Activated gamma-delta T cell (primary cell): ENCODE measurements at places on chromosomes 5 and 9.

- no peak for DNase-seq
These were observed 8.7 kb upstream of the NDUFB6 start for GRCh38 chr9:32581512-32582143.

GRCh38 chr5:35182486-35182885 is 47.8 kb downstream of the PRLR start:
- no peak for DNase-seq

DNA sequence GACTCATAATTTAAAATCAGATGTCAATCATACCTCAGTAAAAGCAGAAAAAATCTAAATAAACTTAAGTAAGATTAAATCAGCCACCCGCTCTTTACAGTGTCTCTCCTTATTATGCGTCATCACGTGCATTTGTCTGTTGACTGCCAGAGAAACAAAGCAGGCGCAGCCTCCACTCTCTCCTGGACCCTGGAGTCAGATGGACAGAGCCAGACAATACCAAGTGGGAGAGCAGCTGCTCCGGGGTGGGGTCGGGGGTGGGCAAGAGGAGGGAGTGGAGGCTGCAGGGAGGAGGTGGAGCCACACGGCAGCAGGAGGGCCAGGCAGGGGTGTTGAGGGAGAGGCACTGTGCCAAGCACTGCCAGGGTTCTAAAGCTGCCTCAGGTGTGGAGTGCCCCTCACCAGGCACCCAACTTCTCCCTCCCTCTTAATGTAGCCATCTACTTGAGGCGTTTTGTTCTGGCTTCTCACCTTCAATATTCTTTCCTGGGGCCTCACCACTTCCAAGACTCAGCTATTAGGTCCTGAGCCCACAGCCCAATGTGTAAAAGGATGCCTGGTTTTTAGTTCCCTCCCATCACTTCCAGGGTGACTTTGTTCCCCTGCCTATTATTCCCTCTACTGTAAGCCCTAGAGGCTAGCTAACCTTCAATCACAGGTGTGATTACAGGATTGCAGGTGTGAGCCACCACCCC is 96.3 kb downstream of the GLDC start:
- no peak for DNase-seq

DNA sequence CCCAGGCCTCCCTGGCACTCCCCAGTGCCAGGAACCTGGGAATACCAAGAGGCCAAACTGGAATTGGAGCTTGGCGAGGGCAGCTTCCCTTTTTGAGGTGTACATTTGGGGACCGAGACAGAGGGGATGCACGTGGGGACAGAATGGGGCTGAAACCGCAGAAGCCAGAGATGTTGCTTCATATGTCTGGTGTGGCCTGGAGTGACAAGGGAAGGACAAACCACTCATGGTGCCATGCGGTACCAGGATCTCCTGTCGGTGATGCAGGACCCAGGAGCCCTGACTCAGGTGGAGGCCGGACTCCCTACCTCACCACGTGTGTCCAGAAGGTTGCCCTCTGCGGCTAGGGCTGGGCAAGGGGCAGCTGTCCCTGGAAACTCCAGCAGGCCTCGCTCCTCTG is 4.0 kb upstream of the CSF2 start:
- DNase-seq, result no peak

DNA sequence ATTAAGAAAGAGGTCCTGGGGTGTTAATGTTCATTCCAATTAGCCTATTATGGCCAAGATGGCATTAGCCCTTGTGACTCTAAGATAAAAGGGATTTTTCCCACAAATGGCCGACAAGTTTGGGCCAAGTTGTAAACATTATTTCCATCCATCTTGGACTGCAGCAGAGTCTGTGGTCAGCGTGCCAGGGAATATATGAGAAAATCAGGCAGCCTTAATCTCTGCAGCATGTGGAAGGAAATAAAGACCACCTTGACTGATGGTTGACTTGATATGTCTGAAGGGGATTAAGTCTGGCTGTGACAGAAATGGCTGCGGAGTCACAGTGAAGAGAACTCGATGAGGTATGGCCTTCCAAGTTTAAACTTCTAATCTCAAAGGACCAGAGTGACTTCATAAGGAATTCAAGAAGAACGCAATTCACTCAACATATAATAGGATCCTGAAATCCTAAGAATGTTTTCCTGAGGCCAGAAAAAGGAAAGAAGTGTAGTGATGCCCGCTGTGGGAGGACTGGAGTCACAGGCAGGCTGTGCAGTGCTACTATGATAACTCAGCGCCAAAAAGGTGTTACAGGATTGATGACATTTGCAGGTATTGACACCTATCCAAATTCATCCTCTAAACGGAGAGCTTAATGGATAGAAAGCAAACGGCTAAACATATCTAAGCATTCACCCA is 287.1 kb downstream of the SEC61B start:
- DNase-seq, result no peak

DNA sequence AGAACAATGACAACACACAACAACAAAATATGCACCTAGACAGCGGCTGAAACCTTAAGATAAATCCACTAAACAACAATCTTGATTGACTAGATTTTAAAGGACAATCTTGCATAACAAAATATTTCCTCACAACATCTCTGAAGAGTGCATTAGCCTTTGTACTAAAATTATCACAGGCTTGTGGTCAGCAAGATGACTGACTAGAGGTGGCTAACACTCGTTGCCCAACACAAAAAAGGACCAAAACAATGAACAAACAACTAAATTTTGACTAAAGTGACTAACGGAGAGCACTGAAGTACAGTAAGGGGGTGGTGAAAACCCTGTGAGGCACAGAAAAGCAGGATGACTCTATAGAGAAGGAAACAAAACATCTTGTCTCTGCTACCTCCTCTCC is 183.9 kb downstream of the BRINP1 start:
- no peak for DNase-seq

- no peak for DNase-seq
These were observed 387.9 kb downstream of the MAT2B start for GRCh38 chr5:163893281-163893680.

- no peak for DNase-seq
These were observed 216.0 kb downstream of the GABRG2 start for GRCh38 chr5:162283609-162284008.

- DNase-seq, result no peak
These were observed 1.7 kb downstream of the TLE1 start for GRCh38 chr9:81687521-81688261.

- DNase-seq, result no peak
These were observed 37.7 kb downstream of the UBAP2 start for GRCh38 chr9:34010979-34011378.

DNA sequence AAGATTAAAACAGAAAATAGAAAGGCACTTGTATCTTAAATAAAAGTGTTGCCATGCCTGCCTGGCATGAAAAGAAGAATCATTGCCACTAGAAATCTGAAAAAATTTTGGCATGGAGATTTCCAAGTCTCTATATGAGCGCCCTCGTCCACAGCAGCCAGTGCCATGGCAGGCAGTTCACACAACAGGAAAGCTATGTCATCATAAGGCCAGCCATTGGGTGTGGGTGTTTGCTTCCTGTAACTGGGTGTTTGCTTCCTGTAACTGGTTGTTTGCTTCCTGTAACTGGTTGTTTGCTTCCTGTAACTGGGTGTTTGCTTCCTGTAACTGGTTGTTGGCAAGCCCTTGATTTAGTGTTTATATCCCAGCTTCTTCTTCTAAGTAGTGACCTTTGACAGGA is 446.7 kb downstream of the IRX1 start:
- DNase-seq, result no peak

DNA sequence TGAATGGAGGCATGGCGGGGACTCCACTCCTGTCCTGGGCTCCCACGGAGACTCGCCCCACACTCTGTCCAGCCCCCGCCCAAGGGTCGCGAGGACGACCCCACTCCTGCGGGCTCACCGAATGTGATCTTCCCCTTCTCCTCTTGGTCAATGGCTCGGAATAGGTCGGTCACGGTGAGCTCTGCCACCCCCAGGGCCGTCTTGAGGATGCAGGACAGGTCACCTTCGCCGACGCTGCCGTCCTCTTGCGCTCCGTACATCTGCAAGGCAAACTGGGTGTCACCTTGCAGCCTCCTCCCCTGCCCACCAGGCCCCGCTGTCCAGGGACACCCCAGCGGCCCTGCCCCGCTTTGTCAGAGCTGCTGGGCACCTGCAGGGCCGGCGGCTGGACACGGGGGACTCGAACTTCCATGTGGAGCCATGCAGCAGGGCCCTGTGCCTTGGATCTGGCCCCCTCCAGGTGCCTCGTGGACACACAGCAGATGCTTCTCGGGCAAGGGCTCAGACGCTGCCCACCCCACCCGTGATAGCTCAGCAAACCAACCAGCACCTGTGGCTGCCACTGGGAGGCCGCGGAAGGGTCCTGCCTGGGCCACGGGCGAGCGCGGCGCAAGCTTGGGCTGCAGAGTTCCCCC is 21.5 kb upstream of the SLC6A3 start:
- DNase-seq, result no peak

DNA sequence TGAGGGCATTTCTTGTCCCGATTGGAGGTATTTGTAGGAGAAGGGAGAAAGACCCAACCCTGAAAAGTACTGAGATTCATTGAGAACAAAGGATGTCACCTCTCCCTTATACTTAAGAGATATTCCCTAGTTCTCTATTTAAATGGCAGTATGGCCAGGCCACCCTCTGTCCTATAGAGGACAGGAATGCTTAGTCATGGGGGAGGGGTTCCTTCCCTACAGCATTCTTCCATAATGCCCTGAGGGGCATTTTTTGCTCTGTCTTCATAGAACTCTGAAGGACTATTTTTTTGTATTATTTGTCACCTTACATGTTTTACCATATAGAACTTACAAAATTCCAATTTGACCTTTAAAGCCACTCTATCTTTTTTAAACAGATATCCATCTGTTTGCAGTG is 176.3 kb downstream of the TMEM161B start:
- DNase-seq, result no peak

GRCh38 chr5:109748546-109748945 is 58.8 kb downstream of the MAN2A1 start:
- no peak for DNase-seq

DNA sequence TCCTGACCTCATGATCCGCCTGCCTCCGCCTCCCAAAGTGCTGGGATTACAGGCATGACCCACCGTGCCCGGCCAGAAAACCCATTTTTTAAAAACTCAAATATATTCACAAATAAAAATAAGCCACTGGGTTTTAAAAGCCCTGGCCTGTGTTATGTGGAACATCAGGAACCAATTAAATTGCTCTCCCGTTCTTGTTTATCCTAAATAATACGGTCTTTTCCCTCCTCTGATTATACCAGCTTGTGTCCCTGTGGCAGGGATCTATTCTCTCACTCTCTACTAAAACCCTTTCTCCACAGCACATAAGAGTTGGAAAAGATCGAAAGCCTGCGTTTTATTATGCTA is 30.1 kb upstream of the LPAR1 start:
- no peak for DNase-seq

GRCh38 chr5:115398719-115399118 is 102.3 kb upstream of the CCDC112 start:
- no peak for DNase-seq

GRCh38 chr5:73603998-73604397 is 22.0 kb upstream of the ARHGEF28 start:
- no peak for DNase-seq

- DNase-seq, result no peak
These were observed 205.1 kb upstream of the MRPS30 start for GRCh38 chr5:44603496-44604272.

GRCh38 chr5:82174128-82174918 is 103.8 kb downstream of the RPS23 start:
- no peak for DNase-seq

DNA sequence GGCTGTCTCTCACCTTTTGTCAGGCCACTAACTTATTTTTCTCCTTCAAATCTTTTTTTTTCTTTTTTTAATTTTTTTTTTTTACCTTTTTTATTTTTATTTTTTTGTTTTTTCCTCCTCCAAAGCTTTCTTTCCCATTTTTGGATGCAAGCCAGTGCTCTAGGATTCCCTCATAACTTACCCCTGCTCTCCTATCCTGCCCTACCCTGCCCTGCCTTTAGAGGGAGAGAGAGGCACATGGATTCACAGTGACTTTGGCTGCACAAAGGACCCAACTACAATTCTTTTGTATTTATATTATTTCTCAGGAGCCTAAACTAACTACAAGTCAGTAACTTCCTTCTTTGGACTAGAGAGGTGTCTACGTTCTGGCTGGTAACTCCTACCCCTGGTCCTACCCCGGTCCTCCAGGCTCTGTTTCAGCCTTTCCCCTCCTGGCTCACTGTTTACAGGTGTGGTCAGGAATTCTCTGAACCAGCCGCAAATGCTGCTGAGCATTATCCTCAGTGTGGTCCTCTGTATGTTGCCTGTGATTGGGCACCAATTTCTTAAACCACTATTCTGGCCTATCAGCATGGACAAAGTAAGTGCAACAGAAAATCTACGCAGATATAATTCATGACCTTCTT is 8.4 kb upstream of the RUSC2 start:
- DNase-seq, result no peak

- DNase-seq, result no peak
These were observed 17.9 kb downstream of the EXOSC2 start for GRCh38 chr9:130711469-130711868.

- no peak for DNase-seq
These were observed 6.8 kb upstream of the CCL21 start for GRCh38 chr9:34716711-34717110.

DNA sequence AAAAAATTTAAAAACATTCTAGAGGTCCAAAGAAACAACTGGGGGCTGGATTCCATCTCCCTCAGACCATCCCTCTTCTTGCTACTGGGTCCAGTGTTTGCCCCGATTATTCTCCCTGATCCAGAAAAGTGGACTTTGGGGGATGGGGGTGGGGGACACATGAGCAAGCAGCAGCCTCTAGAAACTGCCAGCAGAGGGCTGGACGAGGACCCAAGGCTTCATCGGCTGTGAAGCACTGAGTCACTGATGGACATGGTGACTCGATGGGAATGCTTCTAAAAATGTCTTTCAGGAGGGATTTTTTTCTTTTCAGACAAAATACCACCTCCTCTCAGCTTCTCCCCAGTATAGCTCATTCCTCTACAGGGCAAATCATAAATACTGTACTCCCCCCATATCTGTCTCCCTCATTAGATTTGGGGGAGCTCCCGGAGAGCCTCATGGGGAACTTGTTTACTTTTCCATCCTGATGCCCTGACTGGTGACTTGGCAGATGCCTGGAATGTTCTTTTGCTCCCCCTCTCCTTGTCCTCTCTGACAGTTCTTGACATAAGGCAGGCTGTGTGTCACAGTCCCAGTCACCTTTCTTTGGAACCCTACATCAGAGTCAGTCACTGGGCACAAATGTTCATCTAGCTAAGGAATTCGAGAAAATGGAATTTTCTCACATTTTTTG is 67.2 kb upstream of the STC2 start:
- no peak for DNase-seq

DNA sequence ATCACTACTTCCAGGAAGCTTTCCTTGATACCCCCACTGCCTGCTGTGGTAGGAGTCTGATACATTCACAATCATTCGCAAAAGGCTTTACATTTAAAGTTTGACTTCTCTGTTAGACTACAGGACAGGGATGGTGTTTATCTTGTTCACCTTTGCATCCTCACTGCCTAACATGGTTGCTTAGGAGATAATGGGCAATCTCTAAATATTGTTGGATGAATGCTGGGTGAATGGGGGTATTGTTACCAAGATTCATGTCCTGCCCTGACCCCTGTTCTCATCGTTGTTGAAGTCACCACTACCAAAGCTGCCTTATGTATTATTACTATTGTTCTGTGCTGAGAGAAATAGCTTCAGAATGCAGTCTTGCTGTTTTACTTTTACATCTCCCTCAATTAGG is 7.7 kb upstream of the TMEFF1 start:
- DNase-seq, result no peak
